Endothelial cell of umbilical vein (primary cell): ENCODE measurements at places on chromosomes 7 and 10. TPM values are rescaled to one million over a fixed set of nuclear protein-coding genes. Genes with fewer than 3 reads are reported as not detected.

IL2RA gene
- not detected in 2 replicates for total RNA-seq

CFAP58 gene
- total RNA-seq, result 0.29 and 0.35 TPM in 2 replicates

DNA sequence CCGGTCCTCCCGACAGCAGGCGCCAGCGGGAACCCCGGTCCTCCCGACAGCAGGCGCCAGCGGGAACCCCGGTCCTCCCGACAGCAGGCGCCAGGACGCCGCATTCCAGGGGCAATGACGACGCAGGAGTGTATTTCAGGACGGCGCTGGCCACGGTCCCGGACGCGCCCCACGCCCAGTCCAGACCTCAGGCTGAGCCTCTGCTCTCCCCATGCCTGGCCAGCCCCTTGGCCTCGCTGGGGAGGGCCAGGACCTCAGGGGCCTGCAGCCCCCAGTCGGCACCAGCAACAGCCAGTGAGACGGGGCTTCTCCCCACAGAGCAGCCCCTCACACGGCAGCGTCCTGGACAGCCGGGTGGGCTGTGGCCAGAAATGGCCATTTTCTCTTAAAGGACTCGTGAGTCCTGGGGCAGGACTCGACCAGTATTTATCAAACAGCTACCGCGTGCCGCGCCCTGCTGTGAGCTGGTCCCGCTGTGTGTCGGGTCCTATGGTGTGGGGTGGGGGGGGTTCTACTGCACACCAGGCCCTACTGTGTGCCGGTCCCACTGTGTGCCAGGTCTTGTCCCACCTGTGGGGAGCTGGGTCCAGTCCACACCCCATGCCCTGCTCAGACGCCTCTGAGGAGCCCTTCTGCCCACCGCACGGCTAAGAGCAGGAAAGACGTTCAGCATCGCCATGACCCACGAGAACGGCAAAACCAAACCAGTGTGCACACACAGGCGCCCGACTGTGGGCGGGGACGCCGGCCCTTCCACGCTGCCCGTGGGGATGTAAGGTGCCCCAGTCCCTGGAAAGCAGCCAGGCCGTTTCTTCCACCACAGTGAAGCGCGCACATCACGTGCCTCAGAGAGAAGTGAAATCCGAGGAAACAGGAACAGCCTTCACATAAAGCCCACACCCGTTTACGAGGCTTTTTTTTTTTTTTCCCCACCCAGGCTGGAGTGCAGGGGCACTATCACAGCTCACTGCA, 33.3 kb downstream of the GET4 start:
- DNase-seq, result no peak

GRCh38 chr10:101411598-101411997, 57.6 kb downstream of the BTRC start:
- DNase-seq, result no peak

DNA sequence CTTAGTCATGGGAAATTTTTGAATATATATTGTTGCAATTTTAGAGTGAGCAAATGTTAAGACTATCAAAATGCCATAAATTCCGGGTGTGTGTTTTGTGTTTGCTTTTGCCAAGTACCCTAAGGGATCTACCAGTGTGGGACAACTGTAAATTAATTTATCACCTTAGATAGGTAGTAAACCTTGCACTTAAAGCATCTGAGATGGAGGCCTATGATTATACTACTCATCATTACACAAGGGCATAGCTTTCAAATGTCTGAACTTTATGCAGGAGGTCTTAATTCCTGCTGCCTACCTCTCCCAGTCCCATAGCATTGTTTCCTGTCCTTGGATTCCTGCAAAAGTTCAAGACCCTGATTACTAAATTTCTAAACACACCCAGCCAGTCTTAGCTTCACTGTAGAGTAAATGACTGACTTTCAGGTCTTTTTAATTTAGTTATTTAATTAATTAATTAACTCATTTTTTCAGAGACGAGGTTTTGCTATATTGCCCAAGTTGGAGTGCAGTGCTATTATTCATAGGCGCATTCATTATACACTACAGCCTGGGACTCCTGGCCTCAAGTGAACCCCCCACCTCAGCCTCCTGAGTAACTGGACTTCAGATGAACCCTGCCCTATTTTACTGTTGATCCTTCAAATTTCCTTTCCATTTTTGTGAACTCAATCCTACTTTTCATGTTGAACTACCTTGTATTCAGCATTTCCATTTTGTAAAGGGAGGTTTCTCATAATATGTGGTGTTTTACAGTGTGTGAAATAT, 47.0 kb downstream of the THSD7A start:
- DNase-seq, result no peak
